ENCODE measurements at places on chromosomes 13 and 19. TPM values are rescaled to one million over a fixed set of nuclear protein-coding genes. Genes with fewer than 3 reads are reported as not detected.

Gene GNG7
- not detected for total RNA-seq

- H3K27me3 ChIP-seq: peaks cover 15% of the 10 kb centered on the region
- H3K4me3 ChIP-seq: no peak overlapping the region
- H3K27ac ChIP-seq: no peak overlapping the region
- peaks cover 21% of the 10 kb centered on the region for H3K4me1 ChIP-seq
Measured at GRCh38 chr19:6066661-6067646, 43.3 kb downstream of the RFX2 start.

DNA sequence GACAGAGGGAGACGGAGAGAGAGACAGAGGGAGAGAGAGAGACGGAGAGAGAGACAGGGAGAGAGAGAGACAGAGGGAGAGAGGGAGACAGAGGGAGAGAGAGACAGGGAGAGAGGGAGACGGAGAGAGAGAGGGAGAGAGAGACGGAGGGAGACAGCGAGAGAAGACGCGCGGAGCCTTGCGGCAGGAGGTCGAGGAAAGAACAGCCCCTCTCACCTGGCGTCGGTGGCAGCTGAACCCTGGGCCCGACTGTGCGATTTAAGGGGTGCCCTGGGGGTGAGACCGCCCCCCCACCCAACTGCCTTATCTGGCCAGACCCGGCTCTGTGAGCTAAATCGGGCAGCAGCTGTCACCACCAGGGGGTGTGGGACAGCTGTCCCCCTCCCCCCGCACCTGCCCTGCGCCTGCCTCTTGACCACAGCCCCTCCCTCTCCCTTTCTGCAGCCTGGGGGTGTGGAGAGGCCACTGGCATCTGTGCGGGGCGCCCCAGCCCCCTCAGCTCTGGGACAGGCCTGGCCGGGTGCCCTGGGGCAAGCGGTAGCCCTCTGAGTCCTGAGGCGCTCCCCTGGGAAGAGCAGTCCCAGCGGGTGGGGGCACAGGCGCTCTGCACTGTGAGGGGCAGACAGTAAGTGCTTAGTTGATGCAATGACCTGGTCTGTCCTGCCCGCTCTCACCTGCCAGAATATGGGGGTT, 10.8 kb downstream of the JOSD2 start:
- H3K36me3 ChIP-seq: no peaks in the 10 kb centered on the region
- no peak overlapping the region for H3K27ac ChIP-seq
- no peaks in the 10 kb centered on the region for H3K4me1 ChIP-seq
- no peak overlapping the region for H3K4me3 ChIP-seq

Gene SYNGR4
- total RNA-seq: not detected

DNA sequence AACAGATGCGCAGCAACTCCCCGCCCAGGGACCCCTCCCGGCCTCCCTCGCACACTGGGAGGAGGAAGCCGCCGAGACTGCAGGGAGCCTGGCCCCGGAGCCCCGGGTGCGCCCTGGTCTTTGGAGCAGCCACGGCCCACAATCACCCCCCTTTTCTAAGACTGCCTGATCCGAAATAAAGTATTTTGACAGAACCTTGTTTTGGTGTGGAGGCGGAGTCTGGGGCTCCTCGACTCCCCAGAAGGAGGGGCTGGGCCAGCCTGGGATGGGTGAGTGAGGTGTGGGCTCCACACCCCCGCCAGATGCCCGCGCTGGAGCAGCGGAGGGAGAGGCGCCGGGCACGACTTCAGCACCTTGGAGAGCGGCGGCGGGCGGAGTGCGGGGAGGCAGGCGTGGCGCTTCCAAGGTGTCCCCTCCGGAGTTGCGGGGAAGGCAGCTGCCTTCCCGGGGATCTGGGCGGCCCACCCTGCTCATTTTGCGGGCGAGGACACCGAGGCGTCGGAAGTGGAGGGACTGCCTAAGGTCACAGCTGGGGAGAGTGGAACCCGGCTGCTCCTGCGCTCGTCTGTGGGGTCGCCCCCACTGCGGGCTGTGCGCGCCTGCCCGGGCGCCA, 9.4 kb downstream of the SIRT6 start:
- H3K27me3 ChIP-seq: peaks cover 3% of the 10 kb centered on the region
- peak; percentile 75 for DNase-seq
- no peak overlapping the region for H3K27ac ChIP-seq
- H3K4me3 ChIP-seq: no peak overlapping the region

Gene ATP8B3
- 21.8 TPM for total RNA-seq

- no peak overlapping the region for H3K27ac ChIP-seq
- H3K4me1 ChIP-seq: peaks cover 83% of the 10 kb centered on the region
- H3K4me3 ChIP-seq: no peak overlapping the region
- H3K36me3 ChIP-seq: peaks cover 37% of the 10 kb centered on the region
- DNase-seq: no peak
- no peaks in the 10 kb centered on the region for H3K27me3 ChIP-seq
Measured at GRCh38 chr13:98515818-98516465, 61.0 kb downstream of the STK24 start.

- DNase-seq: no peak
- no peak overlapping the region for H3K27ac ChIP-seq
- H3K36me3 ChIP-seq: peaks cover 1% of the 10 kb centered on the region
- H3K27me3 ChIP-seq: no peaks in the 10 kb centered on the region
- no peak overlapping the region for H3K4me3 ChIP-seq
- H3K4me1 ChIP-seq: peaks cover 51% of the 10 kb centered on the region
Measured at GRCh38 chr13:99421271-99421670, 80.0 kb upstream of the TM9SF2 start.

- H3K27me3 ChIP-seq: peaks cover 13% of the 10 kb centered on the region
- H3K4me3 ChIP-seq: no peak overlapping the region
- no peaks in the 10 kb centered on the region for H3K4me1 ChIP-seq
- no peak for DNase-seq
- H3K36me3 ChIP-seq: no peaks in the 10 kb centered on the region
Measured at GRCh38 chr13:79245937-79246577, 160.0 kb downstream of the RBM26 start.

DNA sequence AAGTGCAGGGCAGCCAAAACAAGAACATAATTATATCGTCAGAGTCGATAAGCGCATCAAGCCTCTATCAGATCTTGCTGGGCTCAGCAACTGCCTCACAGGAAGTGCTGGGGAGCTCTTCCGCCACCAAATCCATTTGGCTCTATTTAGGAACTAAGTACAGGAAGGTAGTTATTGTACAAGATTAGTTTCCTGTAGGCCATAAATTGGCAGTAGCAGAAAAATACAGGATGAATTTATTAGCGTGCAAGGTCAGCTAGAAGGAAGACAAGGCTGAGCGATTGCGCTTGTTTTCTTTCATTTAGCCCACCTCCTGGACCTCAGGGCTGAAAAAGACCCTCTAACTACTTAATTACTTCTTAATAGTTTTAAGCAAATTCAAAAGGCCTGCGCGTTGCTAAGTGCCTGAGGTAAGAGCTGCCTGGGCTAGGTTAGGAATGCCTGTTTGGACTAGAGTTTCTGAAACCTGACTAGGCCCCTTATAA, 118.5 kb downstream of the IRS2 start:
- no peaks in the 10 kb centered on the region for H3K27me3 ChIP-seq
- H3K4me3 ChIP-seq: no peak overlapping the region
- no peak for DNase-seq
- no peaks in the 10 kb centered on the region for H3K4me1 ChIP-seq
- no peaks in the 10 kb centered on the region for H3K36me3 ChIP-seq

Gene PSPN
- 2.6 TPM for total RNA-seq

Gene TMTC4
- total RNA-seq: 26.0 TPM

GRCh38 chr13:103325672-103326071, 259.5 kb upstream of the SLC10A2 start:
- no peaks in the 10 kb centered on the region for H3K27me3 ChIP-seq
- H3K36me3 ChIP-seq: no peaks in the 10 kb centered on the region
- no peaks in the 10 kb centered on the region for H3K4me1 ChIP-seq
- H3K4me3 ChIP-seq: no peak overlapping the region

GRCh38 chr19:42168206-42168605, 36.0 kb upstream of the POU2F2 start:
- no peak for DNase-seq
- H3K27me3 ChIP-seq: peaks cover 5% of the 10 kb centered on the region
- peaks cover 9% of the 10 kb centered on the region for H3K4me1 ChIP-seq
- H3K27ac ChIP-seq: no peak overlapping the region

Gene WDFY2
- 9.1 TPM for total RNA-seq

GRCh38 chr13:100517135-100517534, 71.5 kb downstream of the GGACT start:
- no peak for DNase-seq
- peak overlapping the region; percentile 53 for H3K27ac ChIP-seq
- H3K4me3 ChIP-seq: peak overlapping the region; percentile 42
- H3K36me3 ChIP-seq: peaks cover 2% of the 10 kb centered on the region

- peaks cover 19% of the 10 kb centered on the region for H3K27me3 ChIP-seq
- H3K36me3 ChIP-seq: peaks cover 7% of the 10 kb centered on the region
- no peak for DNase-seq
- no peak overlapping the region for H3K27ac ChIP-seq
- no peak overlapping the region for H3K4me3 ChIP-seq
- H3K4me1 ChIP-seq: peaks cover 14% of the 10 kb centered on the region
Measured at GRCh38 chr19:12055784-12056183, 3.0 kb upstream of the ZNF878 start.

Gene MRI1
- total RNA-seq: 59.3 TPM

Gene IL17D
- 0.37 TPM for total RNA-seq

GRCh38 chr13:75485286-75486062, 3.5 kb upstream of the TBC1D4 start:
- H3K4me1 ChIP-seq: peaks cover 26% of the 10 kb centered on the region
- no peak for DNase-seq

GRCh38 chr13:95243207-95243606, 58.0 kb downstream of the ABCC4 start:
- H3K36me3 ChIP-seq: peaks cover 6% of the 10 kb centered on the region
- no peaks in the 10 kb centered on the region for H3K27me3 ChIP-seq
- no peak overlapping the region for H3K27ac ChIP-seq
- no peak overlapping the region for H3K4me3 ChIP-seq
- peaks cover 4% of the 10 kb centered on the region for H3K4me1 ChIP-seq

DNA sequence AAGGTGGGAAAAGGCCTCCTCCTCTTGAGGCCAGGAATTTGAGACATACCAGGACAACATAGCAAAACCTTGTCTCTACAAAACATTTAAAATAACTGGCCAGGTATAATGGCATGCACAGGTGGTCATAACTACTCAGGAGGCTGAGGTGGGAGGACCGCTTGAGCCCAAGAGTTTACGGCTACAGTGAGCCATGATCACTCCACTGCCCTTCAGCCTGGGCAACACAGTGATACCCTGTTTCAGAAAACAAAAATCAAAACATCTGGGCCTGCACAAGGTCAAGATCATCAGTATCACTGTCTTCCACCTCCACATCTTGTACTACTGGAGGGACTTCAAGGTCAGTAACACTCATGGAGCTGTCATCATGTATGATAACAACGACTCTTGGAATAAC, 742.7 kb upstream of the GPC6 start:
- H3K4me1 ChIP-seq: no peaks in the 10 kb centered on the region
- no peak for DNase-seq
- no peak overlapping the region for H3K27ac ChIP-seq
- H3K36me3 ChIP-seq: no peaks in the 10 kb centered on the region
- H3K4me3 ChIP-seq: no peak overlapping the region

Gene EDNRB
- total RNA-seq: not detected

Gene TMEM255B
- total RNA-seq: 1.3 TPM

Gene PNMA8B
- total RNA-seq: not detected

Gene HRC
- total RNA-seq: not detected

Gene C5AR2
- total RNA-seq: 0.29 TPM

- no peak for DNase-seq
- H3K36me3 ChIP-seq: peaks cover 56% of the 10 kb centered on the region
- H3K27me3 ChIP-seq: no peaks in the 10 kb centered on the region
- H3K27ac ChIP-seq: peak overlapping the region; percentile 83
Measured at GRCh38 chr19:57633832-57634131, 814 bp downstream of the ZNF211 start.

DNA sequence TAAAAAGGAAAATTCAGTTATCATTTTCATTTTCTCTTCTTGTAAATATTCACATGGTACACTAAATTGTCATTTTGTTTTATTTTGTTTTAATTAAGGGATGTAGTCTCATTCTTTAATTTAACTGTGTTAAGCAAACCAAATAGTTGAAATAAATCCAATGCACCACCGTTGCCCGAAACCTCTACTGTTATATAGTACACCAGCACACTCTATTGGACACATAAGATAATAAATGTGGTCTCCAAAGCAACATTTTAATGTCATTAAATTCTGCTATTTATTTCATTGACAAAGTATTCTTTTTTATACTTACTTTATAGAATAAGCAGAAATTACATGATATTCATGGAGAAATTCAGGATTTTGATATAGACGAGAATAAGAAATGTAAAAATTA, 156.4 kb upstream of the FREM2 start:
- DNase-seq: no peak
- H3K4me3 ChIP-seq: no peak overlapping the region
- H3K36me3 ChIP-seq: no peaks in the 10 kb centered on the region

GRCh38 chr13:112774829-112775565, 85.2 kb downstream of the ATP11A start:
- H3K27ac ChIP-seq: no peak overlapping the region
- H3K4me3 ChIP-seq: no peak overlapping the region
- no peaks in the 10 kb centered on the region for H3K36me3 ChIP-seq
- DNase-seq: no peak
- no peaks in the 10 kb centered on the region for H3K27me3 ChIP-seq
- no peaks in the 10 kb centered on the region for H3K4me1 ChIP-seq

DNA sequence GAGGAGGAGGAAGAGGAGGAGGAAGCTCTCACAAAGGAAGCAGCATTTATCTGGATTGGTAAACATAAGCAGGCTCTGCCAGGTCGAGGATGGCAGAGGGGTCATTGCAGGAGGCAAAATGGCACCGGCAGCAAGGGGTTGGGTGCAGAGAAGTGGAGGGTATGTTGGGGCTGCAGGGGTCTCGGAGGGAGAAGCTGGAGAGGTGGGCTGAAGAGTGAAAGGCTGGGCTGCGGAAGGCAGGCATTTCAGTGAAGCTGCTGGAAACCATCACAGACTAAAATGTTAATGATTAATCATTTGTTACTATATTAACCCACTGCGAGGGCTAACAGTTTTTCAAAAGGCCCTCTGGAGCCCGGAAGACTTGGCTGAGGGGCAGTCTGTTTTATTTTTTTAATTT, 24.6 kb downstream of the TPT1 start:
- no peak for DNase-seq
- no peak overlapping the region for H3K4me3 ChIP-seq
- H3K36me3 ChIP-seq: no peaks in the 10 kb centered on the region

All from activated CD8-positive, alpha-beta memory T cell treated with anti-CD3 and anti-CD28 coated beads, Interleukin-2, amount 10 ng/mL, durations not matched to agents 7 days and 5 days (primary cell).